ENCODE measurements at places on chromosomes 2 and 18.

- DNase-seq: no peak
These were observed 34.8 kb downstream of the TRAPPC12 start for GRCh38 chr2:3414133-3414860.

DNA sequence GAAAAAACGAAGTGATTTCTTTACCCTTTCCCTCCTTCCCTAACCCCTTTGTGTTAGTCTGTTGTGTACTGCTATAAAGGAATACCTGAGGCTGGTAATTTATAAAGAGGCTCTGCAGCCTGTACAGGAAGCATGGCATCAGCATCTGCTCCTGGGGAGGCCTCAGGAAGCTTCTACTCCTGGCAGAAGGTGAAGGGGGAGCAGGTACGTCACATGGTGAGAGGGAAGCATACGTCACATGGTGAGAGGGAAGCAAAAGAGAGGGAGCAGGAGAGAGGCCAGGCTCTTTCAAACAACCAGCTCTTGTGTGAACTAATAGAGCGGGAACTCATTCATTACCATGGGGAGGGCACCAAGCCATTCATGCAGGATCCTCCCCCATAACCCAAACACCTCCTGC lies 126.2 kb downstream of the CAPN13 start:
- no peak for DNase-seq

- DNase-seq: no peak
These were observed 220.3 kb downstream of the KLHL29 start for GRCh38 chr2:23605236-23605635.

GRCh38 chr18:21930177-21930576 lies 189.6 kb downstream of the MIB1 start:
- DNase-seq: no peak

DNA sequence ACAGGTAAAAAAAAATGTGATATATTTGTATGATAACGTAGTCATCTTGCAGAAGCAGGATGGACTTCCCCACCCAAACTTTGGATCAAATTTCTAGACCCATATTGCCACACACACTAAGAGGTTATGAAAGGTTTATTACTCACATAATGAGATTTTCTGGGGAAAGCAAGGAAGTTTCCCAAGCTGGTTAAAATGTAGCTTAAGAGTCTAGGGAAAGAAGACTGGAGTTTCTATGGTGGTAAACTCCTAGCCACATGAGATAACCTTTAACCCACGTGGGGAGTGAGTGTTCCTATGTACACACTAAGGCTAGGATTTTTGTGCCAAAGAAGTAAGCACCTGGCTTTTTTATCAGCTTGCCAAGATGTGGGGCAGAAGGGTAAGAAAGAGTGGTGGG lies 335.7 kb upstream of the UBE2E3 start:
- DNase-seq: no peak

GRCh38 chr2:170084820-170085491 lies 93.0 kb upstream of the MYO3B start:
- DNase-seq: no peak

GRCh38 chr2:69213201-69213600 lies 173.8 kb downstream of the GFPT1 start:
- no peak for DNase-seq

DNA sequence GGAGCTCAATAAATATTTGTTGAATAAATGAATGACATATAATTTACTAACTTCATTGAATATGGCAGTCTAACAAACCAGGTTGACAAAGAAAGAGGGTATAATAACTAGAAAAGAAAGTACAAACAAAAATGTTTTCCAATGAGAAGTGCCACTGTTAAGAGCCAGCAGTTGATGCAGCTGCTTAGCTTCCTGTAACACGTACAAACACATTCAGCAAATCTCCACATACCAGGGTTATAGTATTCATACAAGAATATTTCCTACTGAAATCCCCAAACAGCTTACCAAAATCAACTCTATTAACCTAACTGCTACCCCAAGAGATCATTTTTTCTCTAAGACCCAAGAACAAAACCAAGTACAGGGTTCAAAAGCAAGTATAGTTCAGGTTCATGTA lies 77.7 kb downstream of the THADA start:
- DNase-seq: no peak

DNA sequence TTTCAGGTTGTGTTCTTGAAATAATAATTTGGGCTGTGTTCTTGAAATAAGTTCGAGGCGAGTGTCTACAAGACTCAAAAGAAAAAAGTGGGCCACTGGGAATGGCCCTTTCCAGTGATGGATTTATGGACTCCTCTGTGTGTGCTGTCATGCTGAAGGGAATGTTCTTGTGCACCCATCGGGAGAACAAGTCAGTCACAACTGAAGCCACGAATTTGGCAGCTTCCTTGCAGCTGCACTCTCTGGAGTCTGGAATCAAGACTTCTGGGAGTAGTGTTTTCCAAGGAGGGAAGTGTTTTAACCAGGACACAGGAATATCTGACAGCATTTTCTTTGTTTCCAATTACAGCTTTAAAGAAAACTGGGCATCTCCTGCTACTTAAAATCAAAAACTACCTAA lies 620 bp downstream of the SLC14A1 start:
- no peak for DNase-seq

DNA sequence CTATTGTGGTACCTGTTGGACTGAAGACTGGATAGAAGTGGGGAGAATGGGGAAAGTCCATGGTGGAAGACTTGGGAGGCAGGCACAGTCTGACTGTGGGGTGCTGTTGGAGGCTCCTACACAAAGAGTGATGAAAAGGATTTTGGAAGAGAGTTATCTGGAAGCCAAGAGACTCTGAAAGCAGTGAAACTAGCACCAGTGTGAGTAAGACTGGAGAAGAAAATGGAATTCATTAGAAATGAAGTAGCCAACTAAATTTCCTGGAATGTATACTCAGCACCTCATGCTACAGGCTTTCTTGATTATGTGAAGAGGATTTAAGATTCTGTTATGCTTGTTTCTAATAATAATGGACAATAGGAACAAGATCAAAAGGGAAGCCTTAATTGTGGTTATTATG lies 27.7 kb downstream of the ELP2 start:
- DNase-seq: no peak

DNA sequence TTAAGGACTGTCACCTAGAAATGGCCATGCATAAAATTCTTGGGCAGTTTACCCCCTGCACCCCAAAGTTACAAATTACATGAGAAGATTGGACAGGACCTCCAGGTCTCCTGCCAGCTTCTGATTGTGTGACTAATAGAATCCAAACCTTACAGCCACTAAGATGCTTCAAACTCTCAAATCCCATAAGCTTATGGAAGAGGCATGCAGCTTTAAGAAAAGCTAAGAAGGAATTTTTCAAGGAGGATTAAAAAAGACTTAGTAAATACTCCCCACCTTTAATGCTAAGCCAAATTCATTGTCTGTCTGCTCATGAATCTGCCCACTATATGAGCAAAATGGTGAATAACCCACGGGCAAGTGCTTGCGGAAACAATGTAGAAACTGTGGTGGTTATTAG lies 86.3 kb downstream of the MAIP1 start:
- no peak for DNase-seq

DNA sequence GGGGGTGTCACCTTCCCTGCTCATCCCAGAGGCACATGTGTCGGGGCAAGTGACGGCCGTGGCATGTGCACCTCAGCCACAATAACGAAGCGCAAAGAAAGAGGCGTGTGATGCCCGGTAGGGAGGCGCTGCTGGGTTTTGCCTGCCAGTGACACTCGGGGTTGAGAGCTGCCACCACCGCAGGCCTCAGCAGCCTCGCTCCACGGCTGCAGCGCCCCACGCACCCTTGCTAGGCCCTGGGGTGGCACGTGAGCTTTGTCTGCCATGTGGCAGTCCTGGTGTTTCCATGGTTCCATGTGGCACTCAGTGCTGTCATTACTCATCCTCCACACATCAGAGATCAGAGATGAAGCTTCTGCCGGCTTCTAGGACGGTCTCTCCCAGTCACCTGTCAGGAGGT lies 136.0 kb upstream of the AGAP1 start:
- DNase-seq: no peak

GRCh38 chr2:127080226-127080937 lies 26.6 kb downstream of the BIN1 start:
- DNase-seq: no peak

DNA sequence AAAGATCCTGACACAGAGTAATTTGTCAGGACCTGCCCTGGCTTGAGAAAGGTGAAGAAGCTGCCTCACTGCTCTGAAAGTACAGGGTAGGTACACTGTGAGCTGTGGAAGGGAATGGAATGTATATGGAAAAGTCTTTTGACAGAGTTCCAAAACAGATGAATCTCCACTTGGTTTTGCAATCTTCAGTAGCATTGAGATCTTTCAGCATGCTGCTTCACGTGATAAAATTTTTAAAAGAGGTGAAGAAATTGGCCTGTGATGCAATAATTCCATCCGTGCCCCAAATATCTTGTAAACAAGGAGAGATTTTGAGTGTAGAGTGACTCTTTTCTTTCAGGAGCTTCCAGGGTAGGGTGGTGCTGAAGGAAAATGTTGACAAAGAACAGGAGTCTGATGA lies 123.1 kb downstream of the OSR1 start:
- DNase-seq: peak; percentile 44

- DNase-seq: no peak
These were observed 34.7 kb downstream of the ST3GAL5 start for GRCh38 chr2:85854166-85854509.

GRCh38 chr2:236657215-236657614 lies 87.6 kb downstream of the ACKR3 start:
- DNase-seq: no peak

DNA sequence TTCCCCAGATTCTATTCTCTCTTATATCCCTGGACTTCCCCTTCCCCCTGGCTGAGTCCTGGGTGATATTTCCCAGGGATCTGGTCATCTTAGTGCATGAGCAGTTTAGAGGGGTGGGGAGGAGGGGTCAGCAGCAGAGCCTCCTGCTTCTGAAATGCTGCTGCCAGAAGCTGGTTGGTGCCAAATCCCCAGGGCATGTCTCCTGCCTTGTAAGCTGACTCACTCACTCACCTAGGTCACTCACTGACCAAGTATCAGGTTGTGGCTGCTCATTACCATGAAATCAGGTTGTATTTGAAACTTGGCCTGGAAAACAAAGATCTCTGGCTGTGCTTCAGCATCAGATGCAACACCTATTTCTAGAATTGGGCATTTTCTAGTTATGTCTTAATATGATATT lies 14.3 kb downstream of the GPR39 start:
- no peak for DNase-seq

GRCh38 chr2:183000846-183001245 lies 37.4 kb downstream of the NCKAP1 start:
- no peak for DNase-seq

- DNase-seq: no peak
These were observed 97.8 kb downstream of the HDAC4 start for GRCh38 chr2:239302808-239303557.

DNA sequence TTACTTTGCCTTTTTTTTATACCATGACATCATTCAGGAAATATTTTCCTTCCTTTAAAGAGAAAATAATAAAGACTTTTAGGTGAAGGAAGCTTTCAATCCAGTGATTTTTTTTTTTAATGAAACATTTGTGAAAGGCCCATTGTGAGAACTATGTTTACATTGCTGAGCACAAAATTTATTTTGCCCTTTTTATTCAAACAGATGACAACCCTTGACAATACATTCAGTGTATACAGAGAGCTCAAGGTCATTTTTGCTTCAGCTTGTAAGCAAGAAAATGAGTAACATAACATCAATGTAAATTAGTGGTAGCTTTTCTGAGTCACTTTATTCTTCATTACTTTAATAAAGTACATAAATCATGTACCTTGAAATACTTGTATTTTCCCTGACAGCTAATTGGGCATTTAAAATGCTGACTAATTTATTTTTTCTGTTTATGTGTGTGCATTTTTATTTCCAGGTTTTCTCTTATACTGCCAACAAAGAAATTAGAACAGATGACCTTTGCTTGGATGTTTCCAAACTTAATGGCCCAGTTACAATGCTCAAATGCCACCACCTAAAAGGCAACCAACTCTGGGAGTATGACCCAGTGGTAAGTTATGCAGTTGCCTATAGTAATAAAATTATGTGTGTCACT lies 121.6 kb downstream of the GALNT1 start:
- DNase-seq: no peak

DNA sequence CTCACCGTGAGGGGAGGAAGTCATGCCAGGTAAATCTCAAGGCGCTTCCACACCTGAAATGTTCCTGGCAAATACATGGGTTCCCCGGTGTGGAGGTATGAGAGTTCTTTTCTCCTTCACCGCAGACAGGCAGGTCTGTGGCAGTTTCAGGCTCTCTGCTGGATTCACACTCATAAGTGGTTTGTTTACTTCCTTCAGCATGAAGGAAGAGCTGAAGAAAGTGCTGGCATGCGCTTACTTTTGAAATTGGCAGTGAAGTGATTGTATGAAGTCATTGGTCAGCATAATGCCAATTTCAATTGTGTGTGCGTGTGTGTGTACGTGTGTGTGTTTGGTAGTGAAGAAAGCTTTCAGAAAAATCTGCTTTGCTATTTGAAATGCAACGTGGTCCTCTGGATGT lies 43.4 kb downstream of the RNF144A start:
- no peak for DNase-seq

GRCh38 chr18:79488311-79489050 lies 92.8 kb downstream of the NFATC1 start:
- DNase-seq: no peak

DNA sequence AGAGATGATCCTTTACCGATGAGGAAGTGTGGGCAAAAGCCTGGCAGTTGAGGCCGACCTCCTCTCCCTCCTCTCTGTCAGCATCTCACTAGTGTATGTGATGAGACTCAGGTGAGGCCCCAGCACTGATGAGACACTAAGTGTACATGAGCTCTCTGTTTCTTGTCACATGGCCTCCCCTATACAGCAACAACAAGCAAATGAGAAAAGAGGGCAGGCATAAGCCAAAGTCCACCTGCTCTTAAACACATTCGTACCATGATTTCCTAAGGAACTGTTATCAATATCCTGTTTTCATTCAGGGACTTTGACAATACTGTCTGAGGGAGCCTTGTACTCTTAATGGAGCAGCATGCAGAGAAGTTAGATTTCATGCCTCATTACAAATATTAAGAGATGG lies 113.0 kb downstream of the CNTNAP5 start:
- no peak for DNase-seq

DNA sequence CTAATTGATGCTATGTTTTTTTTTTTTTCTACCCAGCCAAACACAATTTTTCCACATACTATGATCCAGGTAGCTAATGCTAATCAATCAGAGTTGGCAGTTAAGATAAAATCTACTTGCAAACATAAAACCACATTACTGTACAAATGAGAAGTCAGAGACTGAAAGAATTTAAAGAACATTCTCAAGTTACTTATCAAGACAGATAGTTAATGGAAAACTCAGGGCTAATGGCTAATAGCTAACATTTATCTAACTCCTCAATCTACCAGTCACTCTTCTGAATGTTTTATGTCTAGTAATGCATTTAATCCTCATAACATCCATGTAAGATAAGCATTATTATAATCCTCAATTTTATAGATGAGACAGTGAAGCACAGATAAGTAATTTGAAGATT lies 537.6 kb upstream of the SETBP1 start:
- DNase-seq: no peak

DNA sequence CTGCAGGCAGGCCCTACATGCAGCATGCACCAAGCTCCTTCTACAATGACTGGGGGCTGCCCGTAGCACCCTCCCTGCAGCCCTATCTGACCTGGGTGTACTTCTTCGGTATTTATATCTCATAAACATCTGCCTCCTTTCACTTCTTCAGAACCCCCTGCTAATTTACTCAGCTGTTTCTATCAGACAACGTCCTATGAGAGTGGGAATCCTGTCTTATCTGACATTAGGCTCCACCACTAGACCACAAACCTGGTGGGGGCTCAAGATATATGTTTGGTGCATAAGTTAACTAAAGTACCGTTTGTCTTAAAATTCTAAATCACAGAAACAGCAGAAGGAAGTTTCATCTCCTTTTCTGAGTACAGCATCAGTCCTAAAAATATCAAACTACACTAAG lies 10.6 kb downstream of the HSBP1L1 start:
- DNase-seq: no peak

GRCh38 chr18:8662560-8663255 lies 42.6 kb upstream of the MTCL1 start:
- DNase-seq: no peak

Data from AG09319 (cell line).